ENCODE measurements at places on chromosomes 12 and 14.

DNA sequence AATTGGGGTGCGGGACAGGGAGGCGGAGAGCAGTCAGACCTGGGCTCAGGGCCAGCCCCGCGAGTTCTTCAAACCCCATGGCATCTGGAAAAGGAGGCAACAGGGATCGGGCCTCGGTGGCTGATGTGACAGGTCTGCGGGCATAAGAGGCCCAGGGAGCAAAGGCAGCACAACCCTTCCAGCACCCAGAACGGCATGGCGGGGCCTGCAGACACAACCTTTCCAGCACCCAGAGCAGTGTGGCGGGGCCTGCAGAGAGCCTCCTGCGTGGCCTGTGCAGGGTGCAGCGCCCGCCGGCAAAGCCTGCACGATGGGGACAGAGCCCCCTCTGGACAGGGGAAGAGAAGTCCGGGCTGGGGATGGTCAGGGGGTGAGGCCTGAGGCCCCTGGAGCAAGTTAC lies 26.2 kb upstream of the TRAF3 start:
- no peak for DNase-seq

GRCh38 chr12:98446682-98447081 lies 68.7 kb upstream of the TMPO start:
- DNase-seq: no peak

GRCh38 chr12:15318841-15319240 lies 3.5 kb upstream of the PTPRO start:
- no peak for DNase-seq

DNA sequence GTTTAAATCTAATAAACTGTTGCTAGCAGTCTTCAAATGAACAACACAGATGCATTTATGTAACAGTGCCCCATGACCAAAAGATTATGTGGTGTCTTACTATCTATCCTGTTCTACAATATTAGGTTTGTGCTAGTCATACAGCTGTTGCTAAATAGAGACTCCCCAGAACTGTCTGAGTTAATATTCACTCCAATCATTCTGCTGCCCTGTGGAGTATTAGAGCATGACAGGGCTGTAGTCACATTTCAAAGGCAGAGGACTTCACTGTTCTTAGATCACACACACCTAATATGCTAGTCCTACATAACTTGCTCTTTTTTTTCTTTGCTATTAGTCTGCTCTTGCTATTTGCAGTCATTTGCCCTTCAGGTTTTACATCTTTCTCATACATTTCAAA lies 157.6 kb upstream of the MDGA2 start:
- DNase-seq: no peak

- no peak for DNase-seq
Measured at GRCh38 chr14:67377916-67378315, 17.8 kb downstream of the EIF2S1 start.

DNA sequence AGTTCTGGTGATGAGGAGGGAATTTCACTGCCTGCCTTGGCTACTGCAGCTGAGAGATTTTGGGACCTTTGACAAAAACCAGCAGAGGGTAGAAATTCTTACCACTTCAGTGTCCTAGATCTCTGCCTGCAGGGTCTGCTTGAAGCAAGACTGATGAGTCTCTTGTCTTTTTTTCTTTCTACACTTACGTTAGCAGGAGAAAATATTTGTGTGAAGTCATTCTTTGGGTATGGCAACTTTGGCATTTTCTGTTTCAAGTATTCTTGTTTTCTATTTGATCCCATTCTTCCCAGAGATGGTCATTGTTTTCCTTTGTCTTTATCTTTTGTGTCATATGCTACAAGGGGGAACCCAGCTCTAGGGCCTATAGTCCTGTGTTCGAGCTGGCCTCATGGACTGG lies 65.6 kb upstream of the FERMT2 start:
- DNase-seq: no peak

GRCh38 chr14:105213361-105213760 lies 32.2 kb upstream of the NUDT14 start:
- DNase-seq: no peak

- DNase-seq: no peak
Measured at GRCh38 chr12:12353807-12354206, 3.1 kb upstream of the BORCS5 start.

DNA sequence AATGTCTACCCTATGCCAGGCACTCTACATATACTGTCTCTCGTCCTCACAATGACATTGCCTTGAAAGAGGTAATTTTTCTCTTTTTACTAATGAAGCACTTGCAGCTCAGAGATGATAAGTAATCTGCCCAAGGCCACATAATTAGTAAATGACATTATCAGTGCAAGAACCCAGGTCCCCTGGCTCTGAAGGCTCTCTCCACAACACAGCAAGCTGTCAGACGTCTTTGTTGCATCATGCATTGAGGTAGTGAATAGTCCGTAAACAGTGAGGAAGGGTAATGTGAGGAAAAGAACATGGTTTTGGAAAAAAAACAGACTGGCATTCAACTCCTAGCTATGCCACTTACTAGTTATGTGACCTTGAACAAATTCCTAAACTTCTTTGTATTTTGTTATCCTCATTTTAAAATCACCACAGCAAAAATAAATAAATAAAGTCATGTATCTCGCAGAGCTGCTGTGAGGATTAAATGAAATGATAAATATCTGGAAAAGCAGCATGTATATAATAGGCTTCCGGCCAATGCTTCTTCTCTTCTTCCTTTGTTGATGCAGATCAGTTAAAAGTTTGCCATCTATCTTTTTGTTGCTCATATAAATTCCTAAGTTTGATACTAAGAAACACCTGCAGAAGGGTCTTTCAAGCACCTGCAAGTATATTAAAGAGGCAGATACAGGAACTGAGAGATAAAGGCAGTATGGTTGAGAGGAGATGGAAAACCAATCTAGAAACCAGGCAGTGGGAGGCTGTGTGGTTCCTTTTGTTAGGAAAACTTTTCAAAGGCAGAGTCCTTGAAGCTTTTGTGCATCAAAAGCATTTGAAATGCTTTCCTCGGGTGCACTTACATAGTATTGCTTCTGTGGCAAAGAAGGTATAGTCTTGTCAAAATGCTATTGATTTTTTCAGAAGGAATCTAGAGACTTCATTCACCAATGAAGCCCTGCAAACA lies 82.8 kb downstream of the BTG1 start:
- no peak for DNase-seq

- peak; percentile 20 for DNase-seq
Measured at GRCh38 chr12:4775936-4776335, 55.7 kb downstream of the GALNT8 start.

DNA sequence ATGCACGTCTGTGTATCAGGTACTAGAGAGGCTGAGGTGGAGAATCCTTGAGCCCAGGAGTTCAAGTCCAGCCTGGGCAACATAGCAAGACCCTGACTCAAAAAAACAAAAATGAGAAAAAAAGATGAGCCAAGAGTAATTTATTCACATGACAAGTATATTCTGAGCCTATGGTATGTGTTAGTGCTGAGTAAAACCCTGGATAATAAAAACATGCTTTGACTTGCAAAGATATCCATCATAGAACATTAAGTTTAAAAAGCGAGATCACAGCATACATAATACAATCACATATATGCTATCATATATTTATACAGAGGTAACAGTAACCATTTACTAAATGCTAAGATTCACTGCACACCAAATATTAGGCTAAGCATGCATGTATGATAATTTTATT lies 23.9 kb upstream of the SLC10A1 start:
- DNase-seq: no peak

GRCh38 chr12:130424858-130425697 lies 87.4 kb downstream of the PIWIL1 start:
- peak; percentile 54 for DNase-seq

DNA sequence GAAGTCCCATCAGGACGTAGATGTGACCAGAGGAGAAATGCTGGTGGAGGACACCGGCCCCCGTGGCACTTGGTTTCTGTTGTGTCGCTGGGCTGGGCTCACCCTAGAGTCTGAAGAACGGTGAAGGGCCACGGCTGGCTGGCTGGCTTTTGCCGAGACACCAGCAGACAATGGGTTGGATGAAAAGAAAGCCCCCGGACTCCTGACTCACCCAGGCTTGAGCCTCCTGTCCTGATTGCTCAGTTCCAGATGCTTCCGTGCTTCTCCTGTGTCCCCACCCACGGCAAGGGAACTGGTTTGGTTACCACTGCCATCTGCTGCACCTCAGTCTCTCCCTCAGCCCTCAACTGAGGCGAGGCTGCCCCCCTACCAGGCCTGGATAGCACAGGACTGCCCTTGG lies 10.4 kb upstream of the ENDOU start:
- no peak for DNase-seq

DNA sequence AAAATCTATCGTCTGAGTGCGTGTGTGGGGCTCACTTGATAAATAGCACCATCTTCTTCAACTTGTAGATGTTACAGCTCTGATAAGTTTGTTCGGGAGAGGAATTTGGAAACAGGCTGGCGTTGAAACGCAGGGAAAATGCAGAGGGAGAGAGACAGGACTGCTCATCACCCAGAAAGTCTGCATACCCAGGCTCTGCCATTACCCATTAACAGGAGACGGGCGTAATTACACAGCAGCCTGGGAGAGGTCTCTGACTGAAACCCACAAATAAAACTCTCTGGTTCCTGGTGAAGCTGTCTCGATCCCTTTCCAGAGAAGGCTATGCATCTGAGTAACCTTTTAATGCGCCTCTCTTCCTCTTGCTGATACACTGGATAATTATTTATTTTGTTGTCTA lies 547.3 kb downstream of the BCL11B start:
- DNase-seq: peak; percentile 96

- DNase-seq: no peak
Measured at GRCh38 chr12:128938886-128939285, 85.6 kb downstream of the GLT1D1 start.

GRCh38 chr14:104158827-104159798 lies 20.7 kb downstream of the KIF26A start:
- no peak for DNase-seq

GRCh38 chr14:92653162-92653651 lies 95.2 kb downstream of the LGMN start:
- DNase-seq: no peak

GRCh38 chr12:102596031-102596430 lies 115.7 kb upstream of the IGF1 start:
- DNase-seq: no peak

DNA sequence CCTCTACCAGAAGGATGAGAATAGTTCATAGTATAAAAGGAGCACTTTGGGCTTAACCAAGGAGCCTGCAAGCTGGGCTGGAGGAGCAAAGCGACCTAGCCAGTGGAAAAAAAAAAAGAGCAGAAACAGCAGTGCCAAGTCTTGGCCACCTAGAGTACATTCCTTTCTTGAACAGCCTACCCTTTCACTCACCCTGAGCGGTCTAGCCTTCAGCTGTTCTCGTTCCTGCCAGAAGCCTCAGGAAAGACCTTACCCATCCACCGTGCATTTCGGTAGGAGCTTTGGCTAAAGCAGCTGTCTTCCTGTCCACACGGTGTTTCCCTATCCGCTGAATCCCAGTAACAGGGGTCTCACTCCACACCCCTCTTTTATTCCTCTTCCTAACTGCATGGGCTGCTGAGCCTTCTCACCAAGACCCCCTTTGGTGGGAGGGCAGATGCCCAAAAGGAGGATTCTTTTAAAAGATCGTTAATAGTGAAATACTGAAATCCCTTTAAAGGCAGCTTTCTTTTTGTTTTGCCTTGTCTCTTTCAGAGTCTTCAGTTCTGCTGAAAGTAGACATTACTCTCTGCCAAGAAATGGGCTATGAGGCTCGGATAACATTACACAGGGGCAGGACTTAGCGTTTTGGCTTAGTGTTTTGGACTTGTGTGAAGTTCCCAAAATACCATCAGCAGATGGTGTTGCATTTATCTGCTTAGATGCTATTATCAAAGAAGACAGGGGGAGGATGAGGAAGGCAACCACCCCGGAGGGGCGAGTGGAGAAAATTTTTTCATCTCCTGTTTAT lies 88.5 kb upstream of the METAP2 start:
- DNase-seq: no peak

GRCh38 chr12:57089271-57090245 lies 644 bp downstream of the NAB2 start:
- DNase-seq: peak; percentile 89

GRCh38 chr12:6200256-6201212 lies at the start of gene CD9:
Gene CD9 (plus strand): TSS chr12:6200400. CDS start chr12:6200500, 100 bp downstream.
- peak; percentile 59 for DNase-seq

GRCh38 chr14:74085047-74085637 lies 386 bp downstream of the LIN52 start:
- DNase-seq: peak; percentile 60

DNA sequence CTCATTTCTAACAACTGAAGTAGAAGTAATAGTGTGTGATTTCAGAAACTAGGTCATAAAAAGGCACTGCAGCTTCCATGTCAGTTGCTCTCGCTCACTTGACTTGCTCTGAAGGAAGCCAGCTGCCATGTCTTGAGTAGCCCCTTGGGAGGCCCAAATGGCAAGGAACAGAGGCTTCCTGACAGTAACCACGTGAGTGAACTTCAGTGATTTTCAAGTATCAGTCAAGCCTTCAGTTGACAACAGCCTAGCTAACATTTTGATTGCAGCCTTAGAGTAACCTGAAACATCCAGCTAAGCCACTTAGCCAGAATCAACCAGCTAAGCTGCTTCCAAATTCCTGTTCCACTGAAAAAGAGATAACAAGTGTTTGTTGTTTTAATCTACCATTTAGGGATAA lies 26.7 kb downstream of the TOGARAM1 start:
- no peak for DNase-seq

GRCh38 chr12:46390881-46391280 lies 18.3 kb upstream of the SLC38A2 start:
- DNase-seq: no peak

DNA sequence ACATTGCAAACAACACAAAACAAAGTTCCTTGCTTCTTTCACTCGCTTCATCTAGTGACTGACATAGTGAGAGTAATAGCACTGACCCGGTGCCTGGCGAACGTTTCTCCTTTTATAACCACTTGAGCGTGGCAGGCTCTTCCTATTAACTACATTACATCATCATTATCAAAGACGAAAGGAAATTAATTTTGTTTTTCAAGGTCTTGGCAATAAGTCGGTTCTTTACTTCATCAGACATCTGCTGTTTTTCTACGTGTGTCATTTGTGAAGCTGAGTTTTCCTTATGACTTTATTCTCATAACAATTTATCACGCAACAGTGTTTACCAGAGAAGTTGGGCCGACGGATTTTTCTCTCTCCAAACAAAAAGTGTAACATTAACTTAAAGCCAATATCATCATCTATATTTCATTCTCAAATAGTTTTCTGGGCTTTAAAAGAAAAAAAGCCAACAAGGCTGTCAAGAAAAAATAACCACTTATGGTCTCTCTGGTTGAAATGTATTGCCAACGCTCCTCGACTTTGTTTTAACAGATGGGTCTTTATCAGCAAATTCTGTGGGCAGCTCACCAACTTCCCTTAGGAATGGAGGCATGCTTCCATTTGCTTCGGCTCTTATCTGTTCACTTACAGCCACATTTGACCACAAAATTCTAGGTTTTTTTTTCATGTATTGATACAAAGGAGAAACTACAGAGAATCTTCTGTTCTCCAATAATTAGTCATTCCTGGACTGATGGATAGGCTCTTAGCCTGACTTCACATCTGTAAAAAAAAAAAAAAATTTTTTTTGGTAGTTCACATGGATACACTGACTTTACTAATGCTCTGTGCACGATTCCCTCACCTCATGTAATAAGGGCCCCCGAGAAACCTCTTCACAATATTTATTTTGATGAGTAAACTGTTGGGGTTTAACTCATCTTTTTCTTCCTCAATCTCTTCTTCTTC lies 97.1 kb upstream of the CDKN3 start:
- no peak for DNase-seq

GRCh38 chr14:70043001-70043400 lies 145.8 kb downstream of the SLC8A3 start:
- no peak for DNase-seq

GRCh38 chr12:1104088-1104800 lies 113.2 kb downstream of the ERC1 start:
- DNase-seq: no peak
